ENCODE measurements at places on chromosomes 12 and 14.

GRCh38 chr12:114945351-114945750 lies 261.4 kb upstream of the TBX3 start:
- no peak for DNase-seq

DNA sequence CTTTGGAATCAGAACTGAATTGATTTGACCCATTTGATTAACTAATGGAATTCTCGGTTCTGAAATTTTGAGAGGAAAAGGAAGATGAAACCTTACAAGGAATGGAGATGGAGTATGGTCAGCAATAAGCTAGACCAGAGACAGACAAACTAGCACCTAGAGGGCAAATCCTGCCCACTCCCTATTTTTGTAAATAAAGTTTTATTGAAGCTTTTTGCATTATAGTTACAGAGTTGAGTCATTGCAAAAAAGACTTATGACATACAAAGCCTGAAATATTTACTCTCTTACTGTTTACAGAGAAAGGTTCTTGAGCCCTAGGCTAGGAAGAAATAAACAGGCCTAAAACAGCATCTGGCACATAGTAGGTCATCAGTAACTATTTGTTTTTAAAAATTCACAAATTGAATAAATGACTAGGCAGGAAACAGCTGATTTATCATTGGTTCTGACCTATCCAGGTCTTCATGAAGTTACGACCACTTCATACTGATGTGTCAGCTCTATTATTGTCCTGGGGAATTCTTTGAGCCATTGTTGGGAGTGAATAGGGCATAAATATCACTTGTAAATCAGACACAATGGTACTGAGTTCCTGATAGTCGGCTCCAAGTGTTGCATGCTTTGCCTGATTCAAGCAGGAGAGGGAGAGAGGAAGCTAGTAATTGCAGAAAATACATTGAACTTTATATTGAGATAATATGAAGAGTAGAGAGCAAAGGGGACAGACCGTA lies 14.6 kb upstream of the STAB2 start:
- no peak for DNase-seq

- DNase-seq, result no peak
These were observed 20.8 kb upstream of the AMN start for GRCh38 chr14:102901633-102902032.

- no peak for DNase-seq
These were observed 69.2 kb downstream of the SLC41A2 start for GRCh38 chr12:104888892-104889291.

DNA sequence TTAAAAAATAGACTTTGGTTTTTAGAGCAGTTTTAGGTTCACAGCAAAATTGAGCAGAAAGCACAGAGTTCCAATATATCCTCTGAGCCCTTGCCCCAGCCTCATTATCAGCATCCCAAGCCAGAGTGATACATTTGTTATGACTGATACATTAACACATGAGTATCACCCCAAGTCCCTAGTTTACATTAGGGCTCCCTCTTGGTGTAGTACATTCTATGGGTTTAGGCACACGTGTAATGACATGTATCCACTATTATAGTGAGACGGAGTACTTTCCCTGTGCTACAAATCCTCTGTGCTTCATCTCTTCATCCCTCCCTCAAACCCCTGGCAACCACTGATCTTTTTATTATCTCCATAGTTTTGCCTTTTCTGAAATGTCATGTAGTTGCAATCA lies 22.5 kb upstream of the GSG1 start:
- no peak for DNase-seq

DNA sequence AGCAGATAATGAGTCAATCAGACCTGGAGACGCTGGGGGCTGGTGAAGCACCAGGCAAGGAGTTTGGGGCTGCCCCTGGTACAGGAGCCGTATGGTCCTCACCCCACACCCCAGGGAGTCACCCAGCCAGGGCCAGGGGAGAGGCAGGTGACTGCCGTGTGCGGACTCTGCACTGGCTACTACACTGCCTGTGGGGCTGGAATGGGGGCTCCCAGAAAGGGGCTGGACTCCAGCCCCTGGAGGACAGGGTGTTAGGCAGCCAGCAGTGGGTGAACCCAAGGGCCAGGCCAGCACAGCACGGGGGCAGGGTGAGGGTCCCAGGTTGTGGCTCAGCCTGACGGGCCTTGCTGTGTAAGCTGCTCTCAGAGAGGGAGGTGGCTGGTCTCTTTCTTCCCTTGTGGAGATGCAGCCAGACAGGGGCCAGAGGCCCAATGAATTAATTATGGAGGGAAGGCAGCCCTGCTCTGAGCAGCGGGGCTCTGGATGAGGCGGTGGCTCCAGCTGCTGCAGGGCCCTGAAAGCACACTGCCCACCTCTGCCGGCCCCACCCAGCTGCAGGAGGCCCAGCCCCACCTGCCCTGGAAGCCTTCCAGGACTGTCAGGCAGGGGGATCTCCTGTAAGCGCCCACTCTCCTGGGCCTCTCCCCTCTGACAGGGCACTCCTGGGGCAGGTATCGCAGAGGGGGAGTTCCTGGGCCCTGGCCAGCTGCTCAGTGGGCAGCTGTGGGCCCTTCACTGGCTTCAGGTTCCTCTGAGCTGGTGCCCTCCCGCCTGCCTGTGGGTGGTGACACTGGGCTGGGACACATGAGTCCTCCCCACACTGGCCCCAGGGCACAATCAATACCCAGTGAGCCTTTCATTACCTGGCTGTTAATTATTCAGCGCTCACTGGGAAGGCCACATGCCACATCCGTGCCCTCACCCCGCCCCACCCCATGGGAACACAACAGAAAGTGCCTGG lies 142.5 kb upstream of the C14orf180 start:
- no peak for DNase-seq

DNA sequence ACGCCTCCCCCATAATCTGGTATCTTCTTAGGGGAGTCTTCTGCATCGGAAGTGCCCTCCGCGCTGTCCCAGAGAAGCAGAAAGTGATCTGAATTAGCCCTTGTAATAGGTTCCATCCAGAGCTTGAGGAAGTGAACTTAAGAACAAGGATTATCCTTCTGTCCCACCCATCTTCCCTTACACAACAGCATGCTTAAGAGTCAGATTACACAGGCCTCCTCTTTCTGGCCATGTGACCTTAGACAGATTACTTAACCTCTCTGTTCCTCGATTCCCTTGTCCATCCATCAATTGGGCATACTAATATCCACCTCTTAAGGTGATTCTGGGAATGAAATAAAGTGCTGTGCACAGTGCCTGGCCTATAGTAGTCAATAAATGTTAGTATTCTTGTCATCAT lies 11.4 kb downstream of the CABP1 start:
- DNase-seq, result no peak

- DNase-seq, result no peak
These were observed 2.7 kb upstream of the FAM222A start for GRCh38 chr12:109710747-109711595.

GRCh38 chr12:51917746-51918453 lies 10.6 kb downstream of the ACVRL1 start:
- DNase-seq, result no peak

DNA sequence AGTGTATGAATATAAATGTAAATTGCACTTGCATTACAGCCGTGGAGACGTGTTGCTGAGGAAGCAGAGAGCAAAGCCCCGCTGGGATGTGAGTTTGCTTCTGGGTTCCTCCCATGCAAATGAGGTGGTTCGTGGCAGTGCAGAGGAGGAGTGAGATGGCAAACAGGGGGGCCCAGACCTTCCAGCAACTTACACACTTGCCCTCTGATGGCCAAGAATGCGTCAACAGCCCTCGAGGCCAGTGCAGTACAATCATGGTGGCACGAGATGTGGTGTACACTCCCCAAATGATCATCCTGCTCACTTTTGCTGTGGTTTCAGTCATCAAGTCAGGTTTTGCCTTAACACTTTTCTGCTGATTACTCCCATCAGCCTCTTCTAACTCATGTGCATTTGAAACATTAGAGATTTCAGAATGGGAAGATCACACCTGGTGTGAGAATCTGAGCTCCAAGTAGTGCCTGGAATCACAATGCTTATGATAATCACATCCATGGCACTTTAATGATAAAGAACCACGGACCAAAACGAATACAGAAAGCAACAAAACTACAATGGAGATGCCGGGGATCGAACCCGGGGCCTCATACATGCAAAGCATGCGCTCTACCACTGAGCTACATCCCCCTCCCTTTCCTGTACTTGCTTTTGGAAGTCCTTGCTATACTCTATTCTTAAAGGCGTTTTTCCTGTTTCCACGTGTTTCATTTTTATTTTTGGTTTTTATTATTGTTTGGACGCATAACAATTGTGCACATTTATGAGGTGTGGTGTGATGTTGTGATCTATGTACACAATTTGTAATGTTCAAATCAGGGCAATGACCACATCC lies 7.0 kb upstream of the UBC start:
- peak; percentile 70 for DNase-seq

DNA sequence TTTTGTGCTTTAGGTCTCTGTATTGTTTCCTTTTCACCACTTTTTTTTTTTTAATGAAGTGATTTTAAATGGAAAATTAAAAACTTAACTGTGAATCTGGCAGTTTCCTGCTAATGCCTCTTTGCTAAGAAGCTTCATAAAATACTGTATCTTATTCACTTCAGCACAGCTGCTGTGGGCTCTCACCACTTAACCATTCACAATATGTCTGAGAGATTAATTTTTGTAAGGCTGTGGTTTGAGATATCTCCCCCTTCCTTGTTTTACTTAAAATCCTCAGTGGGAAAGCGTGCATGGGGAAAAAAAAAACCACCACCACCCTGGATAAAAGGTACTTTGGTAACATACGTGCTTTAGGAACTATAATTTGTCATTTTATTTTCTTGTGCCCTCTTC lies 115.9 kb downstream of the ETV6 start:
- no peak for DNase-seq

- DNase-seq, result no peak
These were observed 3.6 kb upstream of the LGALS3 start for GRCh38 chr14:55125403-55125802.

GRCh38 chr12:19529951-19530636 lies 90.8 kb downstream of the AEBP2 start:
- no peak for DNase-seq

DNA sequence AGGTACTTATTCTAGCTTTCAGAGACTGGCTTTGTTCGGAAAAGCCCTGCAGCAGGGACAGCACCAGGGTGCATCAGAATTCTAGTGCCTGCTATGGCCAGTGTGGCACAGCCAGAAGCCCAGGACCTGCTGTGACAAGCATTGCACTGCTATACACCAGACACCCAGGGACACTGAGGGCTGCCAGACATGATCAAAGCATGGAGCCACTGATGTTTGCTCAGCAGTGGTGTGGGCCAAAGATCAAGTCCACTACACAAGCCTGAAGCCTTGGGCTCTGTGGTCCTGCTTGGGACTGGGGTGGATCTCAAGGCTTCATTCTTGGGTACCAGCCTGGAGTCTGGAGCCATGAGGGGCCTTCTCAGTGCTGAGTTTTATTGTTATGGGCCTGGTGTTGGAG lies 36.1 kb upstream of the CDKN3 start:
- no peak for DNase-seq

DNA sequence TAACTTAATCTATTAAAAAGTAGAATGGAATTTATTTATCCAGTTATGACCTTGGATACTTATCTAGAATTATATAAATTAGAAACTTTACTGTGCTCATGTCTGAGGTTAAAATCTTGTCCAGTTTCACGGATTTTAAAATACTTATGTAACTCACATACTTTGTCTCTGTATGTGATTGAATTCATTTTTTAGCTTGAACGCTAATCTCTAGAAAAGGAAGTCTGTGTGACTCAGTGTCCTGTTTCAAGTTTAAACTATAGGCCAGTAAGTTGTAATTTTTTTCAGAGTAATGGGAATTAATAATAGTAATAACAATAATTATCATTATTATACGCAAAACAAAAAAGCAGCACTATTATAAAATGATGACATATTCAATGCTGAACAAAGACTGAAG lies 168.6 kb downstream of the CPNE8 start:
- DNase-seq, result no peak

- no peak for DNase-seq
These were observed 573.7 kb downstream of the BCL11B start for GRCh38 chr14:98698341-98698740.

- DNase-seq, result no peak
These were observed 204.8 kb downstream of the ITPR2 start for GRCh38 chr12:26628234-26628633.

DNA sequence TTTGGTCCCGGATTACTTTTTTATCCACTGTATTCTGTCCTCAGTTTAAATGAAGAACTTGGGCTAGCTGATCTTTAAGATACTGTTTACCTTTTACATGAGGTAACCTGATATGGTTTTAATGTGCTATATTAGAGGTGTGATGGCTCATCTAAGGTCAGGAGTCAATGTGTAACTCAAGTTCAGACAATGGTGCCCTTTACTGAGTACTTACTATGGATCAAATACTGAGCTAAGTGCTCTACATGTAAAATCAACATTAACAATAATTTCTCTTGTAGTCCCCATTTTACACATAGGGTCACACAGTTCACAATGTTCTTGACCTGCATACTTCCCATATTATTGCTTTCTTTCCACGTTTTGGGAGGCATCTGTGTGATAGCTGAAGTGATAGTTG lies 79.2 kb downstream of the CEP83 start:
- DNase-seq, result no peak

GRCh38 chr12:117662220-117662619 lies 300.8 kb upstream of the NOS1 start:
- DNase-seq, result no peak

DNA sequence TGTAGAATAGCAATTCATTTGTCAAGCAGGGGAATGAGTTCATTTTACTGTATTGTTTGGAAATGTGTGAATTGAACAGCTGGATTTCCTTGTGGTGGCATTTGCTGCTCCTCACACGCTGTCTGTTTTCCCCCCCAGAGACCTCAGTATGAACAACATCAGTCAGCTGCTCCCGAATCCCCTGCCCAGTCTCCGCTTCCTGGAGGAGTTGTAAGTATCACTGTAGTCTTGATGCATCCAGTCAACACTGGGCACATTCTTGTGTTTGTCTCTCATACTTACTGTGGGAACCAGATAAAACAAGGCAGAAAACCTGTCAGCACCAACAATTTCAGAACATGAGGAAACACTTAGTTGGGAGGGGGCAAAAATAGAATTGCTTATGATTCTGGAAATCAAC lies 64.9 kb downstream of the LGR5 start:
- no peak for DNase-seq

Data from activated T-helper 1 cell treated with anti-CD3 and anti-CD28 coated beads, Interleukin-12 subunit alpha, Interleukin-12 subunit beta, Interleukin-2, Interleukin-4 antibody, amounts not matched to agents 30 ng/mL and 10 ng/mL and 1 ng/mL, durations not matched to agents 14 hours and 24 hours and 36 hours (primary cell).